ENCODE measurements at places on chromosomes 13 and 19. TPM values are rescaled to one million over a fixed set of nuclear protein-coding genes. Genes with fewer than 3 reads are reported as not detected.

ZFP14 gene
- total RNA-seq, result 25.1 TPM

GPC5 gene
- 0.77 TPM for total RNA-seq

DNA sequence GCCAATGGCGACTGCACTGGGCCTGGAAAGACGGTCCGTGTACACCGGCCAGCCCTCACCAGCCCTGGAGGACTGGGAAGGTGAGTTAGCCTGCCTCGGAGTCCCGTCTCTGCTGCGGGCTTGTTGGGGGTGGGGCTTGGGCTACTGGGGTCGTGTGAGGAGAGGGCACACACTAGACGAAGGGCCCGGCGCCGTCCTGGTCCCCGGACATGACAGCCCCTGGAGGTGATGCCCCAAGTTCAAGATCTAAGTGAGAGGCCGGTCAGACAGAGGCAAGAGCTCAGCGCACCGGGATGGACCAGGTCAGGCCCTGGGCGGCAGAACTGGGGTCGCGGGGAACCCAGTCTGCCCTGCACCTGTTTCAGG is 1.6 kb downstream of the CILP2 start:
- no peaks in the 10 kb centered on the region for H3K4me1 ChIP-seq
- H3K27ac ChIP-seq, result no peak overlapping the region
- DNase-seq, result no peak
- peaks cover 48% of the 10 kb centered on the region for H3K27me3 ChIP-seq

- H3K4me3 ChIP-seq, result no peak overlapping the region
- H3K27me3 ChIP-seq, result no peaks in the 10 kb centered on the region
- no peak overlapping the region for H3K27ac ChIP-seq
- H3K4me1 ChIP-seq, result no peaks in the 10 kb centered on the region
- DNase-seq, result no peak
- no peaks in the 10 kb centered on the region for H3K36me3 ChIP-seq
Observed at GRCh38 chr19:16367261-16367683, 42.6 kb downstream of the KLF2 start.

GRCh38 chr13:101449790-101450748 is 2.4 kb upstream of the ITGBL1 start:
- no peaks in the 10 kb centered on the region for H3K36me3 ChIP-seq
- no peak overlapping the region for H3K4me3 ChIP-seq
- H3K4me1 ChIP-seq, result no peaks in the 10 kb centered on the region
- DNase-seq, result no peak
- H3K27me3 ChIP-seq, result no peaks in the 10 kb centered on the region
